ENCODE measurements at places on chromosomes 2 and 18.

GRCh38 chr2:150371044-150371818, 116.2 kb downstream of the RND3 start:
- no peak for DNase-seq

DNA sequence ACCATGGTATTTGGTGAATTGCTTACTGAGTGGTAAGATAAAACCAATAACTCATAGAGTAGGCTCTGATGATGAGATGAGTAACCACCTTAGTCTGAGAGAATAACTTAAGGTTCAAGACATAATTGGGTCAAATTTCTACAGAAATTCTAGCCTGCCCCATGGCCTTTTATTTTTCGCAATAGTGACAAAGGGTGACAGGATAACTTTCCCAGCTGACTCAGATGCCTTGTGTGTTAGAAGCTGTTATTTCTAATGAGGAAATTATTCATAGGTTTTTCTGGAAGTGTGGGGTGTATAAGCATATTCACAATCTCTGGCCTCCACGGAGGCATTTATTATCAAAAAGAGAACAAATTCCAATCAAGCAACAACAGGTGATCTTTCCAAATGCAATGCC, 159.0 kb downstream of the NUP35 start:
- DNase-seq, result no peak

DNA sequence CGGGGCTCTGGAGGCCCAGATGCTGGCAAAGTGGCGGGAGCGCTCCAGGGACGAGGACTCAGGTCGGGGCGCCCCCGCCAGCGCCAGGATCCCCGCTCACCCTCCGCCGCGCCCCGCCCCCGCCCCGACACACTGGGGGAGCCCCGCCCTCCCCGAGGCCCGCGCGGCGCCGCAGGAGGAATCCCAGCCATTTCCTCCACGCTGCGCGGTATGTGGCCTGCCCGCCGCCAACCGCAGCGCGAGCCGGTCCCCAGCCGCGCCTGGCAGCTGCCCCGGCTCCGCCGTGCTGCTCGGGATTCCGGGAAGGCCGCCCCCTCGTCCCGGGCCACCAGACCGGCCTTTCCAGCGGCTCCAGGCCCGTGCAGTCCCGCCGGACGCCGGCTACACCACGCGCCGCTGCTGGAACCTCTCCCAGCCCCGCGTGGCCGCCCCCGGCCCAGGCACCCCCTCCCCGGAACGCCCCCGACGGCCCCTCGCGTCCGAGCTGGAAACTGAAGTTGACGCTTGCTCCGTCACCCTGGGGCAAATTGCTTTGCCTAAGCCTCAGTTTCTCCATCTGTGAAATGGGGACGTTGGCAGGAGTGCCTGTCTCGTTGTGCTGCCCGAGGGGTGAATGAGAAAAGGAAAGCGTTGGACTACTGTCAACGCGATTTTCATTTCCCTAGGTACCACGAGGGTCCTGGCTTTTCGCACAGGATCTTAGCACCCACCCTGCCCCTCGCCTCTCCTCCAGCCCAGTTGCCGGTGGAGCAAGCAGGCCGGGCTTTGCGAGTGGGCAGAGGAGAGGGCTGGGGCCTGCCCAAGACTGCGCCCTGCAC, 53.6 kb downstream of the PKDCC start:
- no peak for DNase-seq

DNA sequence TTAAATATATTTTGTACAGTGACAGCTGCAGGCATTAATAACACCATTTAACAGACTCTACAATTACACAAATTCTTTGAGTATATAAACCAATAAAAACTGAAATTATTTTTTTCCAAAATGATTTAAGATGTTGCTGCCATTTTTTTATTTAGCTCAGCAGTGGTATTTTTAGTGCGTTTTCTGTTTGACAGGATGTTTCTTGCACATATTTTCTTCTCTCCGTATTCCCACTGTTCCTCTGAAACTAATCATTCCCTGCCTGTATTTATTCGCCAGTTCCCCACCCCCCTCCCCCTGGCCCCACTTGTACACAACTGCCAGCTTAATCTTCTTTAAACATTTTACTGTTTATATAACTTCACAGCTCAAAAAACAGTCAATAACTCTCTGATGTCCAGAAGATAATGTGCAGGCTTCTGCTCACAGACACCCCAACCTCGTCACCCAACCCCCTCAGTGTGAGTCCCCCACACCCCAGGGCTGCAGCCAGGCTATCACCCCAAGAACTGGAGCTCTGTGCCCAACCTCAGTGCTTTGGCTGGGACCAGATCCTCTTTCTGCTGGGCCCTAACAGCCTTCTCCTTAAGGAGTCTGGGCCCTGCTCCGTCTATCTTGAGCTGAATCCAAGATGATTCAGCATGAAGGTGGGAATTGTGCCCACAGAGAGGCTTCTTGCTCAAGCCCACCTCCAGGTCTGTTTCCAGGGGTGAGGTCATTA, 41.6 kb upstream of the MAP4K4 start:
- no peak for DNase-seq

DNA sequence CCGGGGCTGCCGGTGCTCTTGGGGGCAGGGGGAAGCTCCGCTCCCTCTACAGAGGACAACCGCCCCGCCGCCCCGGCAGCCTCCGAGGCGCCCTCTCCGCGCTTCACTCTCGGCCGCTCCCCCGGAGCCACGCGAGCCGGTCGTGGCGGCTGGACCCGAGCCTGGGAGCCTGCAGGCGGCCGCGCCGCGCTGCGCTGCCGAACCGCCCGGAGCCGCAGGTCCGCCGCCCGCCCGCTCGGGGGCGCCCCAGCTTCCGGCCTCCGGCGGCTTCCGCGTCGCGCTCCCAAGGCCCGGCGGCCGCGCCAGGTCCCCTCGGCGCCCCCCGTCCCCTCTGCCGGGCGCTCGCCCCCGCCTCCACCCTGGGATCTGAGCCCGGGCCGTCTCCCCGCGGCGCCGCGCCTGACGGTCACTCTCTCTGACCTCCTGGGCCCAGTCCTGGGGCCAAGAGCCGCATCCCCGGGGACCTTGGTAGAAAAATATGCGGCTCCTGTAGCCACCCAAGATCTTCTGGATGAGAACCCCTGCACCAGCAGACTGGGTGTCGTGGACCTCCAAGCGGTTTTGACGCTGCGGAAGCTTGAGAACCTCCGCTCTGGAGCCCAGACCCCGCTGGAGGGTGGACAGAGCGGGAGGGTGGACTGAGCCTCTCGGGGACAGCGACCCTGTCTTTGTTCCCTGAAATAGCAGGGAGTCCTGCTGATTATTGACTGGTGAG, 44.3 kb downstream of the SERTAD2 start:
- DNase-seq, result peak; percentile 83

DNA sequence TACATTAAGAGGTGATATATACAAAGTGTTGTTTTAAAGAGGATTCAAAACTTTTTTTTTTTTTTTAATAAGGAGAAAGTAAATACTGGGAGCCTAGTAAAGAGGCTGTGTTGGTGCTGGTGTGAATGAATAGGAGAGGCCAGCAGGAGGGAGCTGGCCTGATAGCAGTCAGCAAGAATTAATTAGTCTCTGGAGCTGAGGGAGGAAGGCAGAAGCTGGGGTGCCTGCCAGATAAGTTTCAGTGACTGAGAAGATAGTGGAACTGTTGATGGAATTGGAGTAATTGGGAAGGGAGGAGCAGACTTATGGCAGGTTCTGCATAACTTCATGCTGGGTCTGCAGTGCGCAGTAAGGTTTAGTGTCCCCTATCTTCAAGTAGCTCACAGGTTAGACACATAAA, 36.2 kb upstream of the SNORC start:
- no peak for DNase-seq

GRCh38 chr2:10278029-10278762, 24.5 kb upstream of the HPCAL1 start:
- DNase-seq, result peak; percentile 99

DNA sequence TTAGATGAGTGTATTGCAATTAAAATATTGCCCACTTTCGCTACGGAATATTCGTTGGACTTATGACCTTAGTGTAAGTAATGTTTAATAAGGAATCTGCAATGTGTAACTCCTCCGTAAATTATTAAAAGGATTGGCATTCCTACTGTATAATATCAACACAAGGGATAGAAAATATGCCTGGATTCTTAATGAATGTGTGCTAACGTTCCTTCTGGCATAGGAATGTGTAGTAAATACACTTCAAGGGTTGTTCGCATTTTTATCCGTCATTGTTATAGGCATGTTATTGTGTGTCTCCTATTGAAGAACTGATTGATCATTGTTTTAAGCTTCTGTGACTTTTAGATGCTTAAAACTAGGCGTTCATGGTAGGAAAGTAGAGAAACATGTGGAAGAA, 134.5 kb downstream of the NEDD4L start:
- no peak for DNase-seq

GRCh38 chr2:190303647-190304046, 16.0 kb downstream of the HIBCH start:
- DNase-seq, result no peak

DNA sequence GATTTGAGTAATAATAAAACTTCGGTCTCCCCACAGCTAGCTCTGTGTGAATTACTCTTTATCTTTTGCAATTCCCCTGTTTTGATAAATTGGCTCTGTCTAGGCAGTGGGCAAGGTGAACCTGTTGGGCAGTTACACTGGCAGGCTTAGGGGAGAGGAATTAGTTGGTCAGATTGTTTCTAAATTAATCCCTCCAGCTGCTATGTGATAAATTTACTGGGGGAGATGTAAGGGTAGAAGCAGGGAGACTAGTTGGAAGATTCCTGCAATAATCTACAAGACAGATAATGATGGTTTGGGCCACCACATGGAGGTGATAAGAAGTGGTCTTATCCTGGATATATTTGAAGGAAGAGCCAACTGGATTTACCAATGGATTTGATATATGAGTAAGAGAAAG, 118.5 kb upstream of the TACR1 start:
- no peak for DNase-seq

DNA sequence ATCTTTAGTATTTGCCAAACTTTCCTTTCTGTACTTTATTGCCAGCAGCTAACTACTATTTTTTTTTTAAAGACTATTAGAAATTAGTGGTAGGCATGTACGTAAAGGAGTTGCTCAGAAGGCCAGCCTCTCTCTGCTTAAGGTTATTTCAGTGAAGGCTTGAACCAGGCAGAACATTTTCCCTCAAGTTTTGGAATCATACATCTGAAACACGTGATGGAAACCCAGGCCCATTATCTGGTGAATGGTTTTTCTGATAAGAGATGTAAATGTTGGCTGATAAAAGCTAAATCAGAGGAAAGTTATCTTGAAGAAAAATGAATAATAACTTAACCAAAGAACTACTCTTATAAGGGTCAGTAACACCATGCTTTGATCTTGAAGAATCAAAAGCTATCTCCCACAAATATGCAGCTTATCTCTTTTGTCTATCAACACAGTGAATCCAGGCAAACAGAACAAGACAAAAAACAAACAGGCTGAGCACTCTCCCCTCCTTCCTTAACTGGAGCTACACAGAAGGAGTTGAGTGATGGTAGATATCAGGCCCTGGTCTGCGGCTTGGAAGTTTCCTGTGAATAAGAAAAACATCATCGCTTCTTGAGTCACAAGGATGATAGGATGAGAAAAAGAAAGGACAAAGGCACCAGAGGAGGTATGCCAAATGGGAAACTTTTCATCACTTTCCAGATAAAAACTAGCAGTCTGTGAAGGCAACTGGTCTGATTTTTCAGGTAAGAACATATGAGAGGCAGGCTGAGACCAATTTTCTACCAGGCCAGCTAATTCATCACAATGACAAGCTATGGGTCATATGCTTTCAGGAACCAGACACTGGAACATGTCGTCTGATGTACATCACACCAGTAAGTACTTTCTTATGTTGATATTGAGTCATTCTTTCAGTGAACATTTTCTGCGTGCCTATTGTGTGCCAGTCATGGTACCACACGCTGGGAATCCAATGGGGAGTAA, 88.4 kb upstream of the STK17B start:
- DNase-seq, result peak; percentile 0

DNA sequence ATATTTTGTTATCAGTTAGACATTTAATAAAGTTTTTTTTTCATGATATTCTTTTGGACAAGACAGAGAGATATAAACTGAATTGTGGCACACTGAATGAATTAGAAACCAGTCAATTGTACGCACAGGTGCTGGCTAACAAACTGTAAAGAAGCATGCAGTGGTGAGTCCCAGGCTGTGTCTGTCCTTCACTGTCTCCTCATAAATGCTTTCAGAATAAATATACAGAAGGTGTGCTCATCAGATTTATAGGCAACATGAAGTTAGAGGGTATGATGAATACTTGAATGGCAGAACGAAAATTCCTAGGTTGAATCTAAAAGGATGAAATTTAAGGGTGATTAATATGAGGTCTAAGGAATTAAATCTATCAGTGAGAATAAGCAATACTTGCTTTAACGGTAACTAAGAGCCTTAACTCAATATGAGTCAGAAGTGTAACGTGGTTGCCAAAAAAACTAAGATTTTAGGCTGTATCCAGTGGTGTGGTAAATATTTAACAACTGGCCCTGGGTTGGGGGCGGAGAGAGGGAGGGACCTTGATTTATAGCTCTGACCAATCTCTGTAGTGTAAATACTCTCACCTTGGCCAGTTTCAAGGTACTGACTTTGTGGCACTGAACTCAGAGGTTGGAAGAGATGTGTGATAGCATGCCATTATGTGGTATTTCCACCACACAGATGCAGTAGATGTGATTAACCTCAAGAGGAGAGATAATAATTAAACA, 41.9 kb upstream of the AAK1 start:
- no peak for DNase-seq

- DNase-seq, result no peak
These were observed 136.5 kb upstream of the SP5 start for GRCh38 chr2:170578606-170579005.

DNA sequence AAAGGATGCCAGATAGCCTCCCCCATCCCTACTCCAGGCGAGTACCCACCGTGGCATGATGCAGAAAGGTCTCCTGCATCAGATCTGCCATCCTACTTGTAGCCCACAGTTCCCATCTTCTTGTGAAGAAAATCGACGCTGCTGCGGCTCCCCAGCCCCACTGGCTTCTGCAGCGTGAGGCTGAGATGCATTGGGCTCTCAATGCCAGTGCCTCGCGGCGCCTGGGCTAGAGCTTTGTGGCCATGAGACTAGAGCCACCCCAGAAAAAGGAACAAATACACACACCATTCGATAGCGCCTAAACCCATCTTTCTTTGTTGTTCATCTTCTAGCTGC, 2.8 kb downstream of the NOL4 start:
- no peak for DNase-seq

Data from inflammatory macrophage (primary cell).